Endothelial cell (in vitro differentiated cells): ENCODE measurements at places on chromosomes 13 and 19. TPM values are rescaled to one million over a fixed set of nuclear protein-coding genes. Genes with fewer than 3 reads are reported as not detected.

PLPPR3 gene
- total RNA-seq: 17.6 TPM

SMIM24 gene
- not detected for total RNA-seq

UBE2L5 gene
- total RNA-seq: not detected

WDR87 gene
- total RNA-seq: not detected

ACER1 gene
- not detected for total RNA-seq

APC2 gene
- total RNA-seq: 1.9 TPM

DNA sequence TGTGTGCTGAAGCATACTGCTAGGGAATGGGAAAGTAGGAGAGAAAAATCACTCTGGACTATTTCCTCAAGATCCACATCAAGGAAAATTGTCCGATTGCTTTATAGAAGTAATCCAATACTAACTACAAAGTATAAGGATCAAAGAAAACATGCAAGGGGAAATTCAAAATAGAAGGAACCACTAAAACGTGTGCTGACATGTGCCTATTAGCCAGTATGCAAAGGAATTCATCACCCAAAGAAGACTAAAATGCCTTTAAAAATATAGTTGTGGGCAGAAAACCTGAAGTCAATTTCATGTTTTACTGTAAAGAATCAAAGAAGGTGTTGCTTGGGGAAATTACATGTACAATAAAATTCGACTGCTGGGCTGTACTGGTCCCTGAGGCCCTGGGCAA, 14.3 kb downstream of the DLEU7 start:
- no peak for DNase-seq
- H3K4me1 ChIP-seq: no peaks in the 10 kb centered on the region
- H3K27ac ChIP-seq: no peak overlapping the region
- H3K36me3 ChIP-seq: peaks cover 1% of the 10 kb centered on the region
- no peak overlapping the region for H3K4me3 ChIP-seq
- peaks cover 2% of the 10 kb centered on the region for H3K27me3 ChIP-seq

GRCh38 chr13:49240017-49240416, 7.7 kb upstream of the CDADC1 start:
- H3K36me3 ChIP-seq: peaks cover 5% of the 10 kb centered on the region
- H3K27ac ChIP-seq: no peak overlapping the region
- peak; percentile 14 for DNase-seq
- peaks cover 8% of the 10 kb centered on the region for H3K4me1 ChIP-seq

DNA sequence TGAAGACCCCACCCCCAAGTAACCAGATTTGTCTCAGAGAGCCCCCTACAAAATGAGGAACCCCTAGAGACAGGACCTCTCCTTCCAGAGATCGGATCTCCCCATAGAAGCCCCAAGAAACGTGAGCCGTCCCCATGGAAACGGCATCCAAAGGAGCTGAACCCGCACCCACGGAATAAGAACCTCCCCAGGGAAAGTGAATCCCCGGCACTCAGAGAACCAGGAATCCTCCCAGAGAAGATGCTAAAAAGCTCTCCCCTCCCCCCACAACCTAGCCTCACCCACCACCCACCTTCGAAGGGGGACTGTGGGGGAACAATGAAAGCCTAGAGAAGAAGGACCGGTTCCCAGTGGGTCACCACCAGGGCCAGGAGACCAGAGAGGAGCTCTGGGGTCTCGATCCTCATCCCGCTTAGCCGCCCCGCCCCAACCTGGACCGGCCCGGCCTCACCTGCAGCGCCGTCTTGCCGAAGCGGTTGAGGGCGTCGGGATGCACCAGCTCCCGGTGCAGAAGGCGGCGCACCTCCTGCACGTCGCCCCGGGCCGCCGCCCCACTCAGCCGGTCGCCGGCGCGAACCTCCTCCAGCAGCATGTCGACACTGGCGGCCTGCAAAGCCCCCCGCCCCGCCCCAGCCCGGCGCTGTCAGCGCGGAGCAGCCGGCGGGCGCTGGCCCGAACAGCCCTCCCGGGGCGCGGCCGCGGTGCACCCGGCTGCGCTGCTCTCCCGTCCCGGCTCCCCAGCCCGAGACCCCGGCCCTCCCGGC, 535 bp downstream of the CDKN2D start:
- no peak for DNase-seq
- peaks cover 34% of the 10 kb centered on the region for H3K4me1 ChIP-seq
- peak overlapping the region; percentile 72 for H3K27ac ChIP-seq
- H3K36me3 ChIP-seq: peaks cover 17% of the 10 kb centered on the region
- H3K4me3 ChIP-seq: peak overlapping the region; percentile 93

DNA sequence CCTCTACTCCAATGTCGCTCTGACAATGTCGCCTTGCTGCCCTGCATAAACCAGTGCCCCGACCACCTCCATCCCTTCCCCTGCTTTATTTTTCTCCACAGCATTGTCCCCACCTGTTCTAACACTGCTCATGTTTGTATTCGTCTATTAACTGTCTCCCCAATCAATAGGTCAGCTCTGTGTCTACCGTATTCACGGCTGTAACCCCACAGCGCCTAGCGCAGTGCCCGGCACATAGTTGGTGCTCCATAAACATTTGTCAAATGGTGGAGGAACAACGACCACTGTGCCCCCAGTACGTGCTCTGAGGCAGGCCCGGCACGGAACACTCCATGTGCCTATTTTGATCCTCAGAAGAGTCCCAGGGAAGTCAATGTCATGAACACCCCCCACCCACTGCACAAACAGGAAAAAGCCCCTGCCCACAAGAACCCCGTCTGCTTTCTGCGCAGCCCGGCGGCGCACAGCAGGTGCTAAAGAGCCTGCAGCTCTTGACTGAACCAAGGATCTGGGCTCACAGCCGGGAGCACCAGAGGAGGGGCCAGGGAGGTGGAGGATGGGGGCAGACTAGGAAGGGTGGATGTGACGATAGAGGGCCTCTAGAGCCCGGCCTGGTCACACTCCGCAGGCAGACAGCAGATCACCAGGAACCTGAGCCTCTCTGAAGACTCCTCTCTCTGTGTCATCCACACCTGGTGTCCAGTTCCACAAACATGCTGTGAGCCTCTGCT, 1.8 kb upstream of the CEACAM16 start:
- peak overlapping the region; percentile 11 for H3K4me3 ChIP-seq
- no peaks in the 10 kb centered on the region for H3K4me1 ChIP-seq
- H3K27ac ChIP-seq: peak overlapping the region; percentile 28
- no peak for DNase-seq
- peaks cover 3% of the 10 kb centered on the region for H3K36me3 ChIP-seq

- peak overlapping the region; percentile 42 for H3K4me3 ChIP-seq
- peaks cover 21% of the 10 kb centered on the region for H3K36me3 ChIP-seq
- no peak overlapping the region for H3K27ac ChIP-seq
- DNase-seq: no peak
- peaks cover 18% of the 10 kb centered on the region for H3K4me1 ChIP-seq
Measured at GRCh38 chr19:3684817-3685410, 15.4 kb downstream of the PIP5K1C start.
